ENCODE measurements at places on chromosomes 1 and 21.

GRCh38 chr1:20466273-20466672 lies 19.7 kb downstream of the CAMK2N1 start:
- no peak for DNase-seq

GRCh38 chr1:150015651-150016131 lies 5.2 kb upstream of the OTUD7B start:
- DNase-seq: no peak

GRCh38 chr21:27058673-27059605 lies 92.1 kb upstream of the ADAMTS5 start:
- DNase-seq: no peak

DNA sequence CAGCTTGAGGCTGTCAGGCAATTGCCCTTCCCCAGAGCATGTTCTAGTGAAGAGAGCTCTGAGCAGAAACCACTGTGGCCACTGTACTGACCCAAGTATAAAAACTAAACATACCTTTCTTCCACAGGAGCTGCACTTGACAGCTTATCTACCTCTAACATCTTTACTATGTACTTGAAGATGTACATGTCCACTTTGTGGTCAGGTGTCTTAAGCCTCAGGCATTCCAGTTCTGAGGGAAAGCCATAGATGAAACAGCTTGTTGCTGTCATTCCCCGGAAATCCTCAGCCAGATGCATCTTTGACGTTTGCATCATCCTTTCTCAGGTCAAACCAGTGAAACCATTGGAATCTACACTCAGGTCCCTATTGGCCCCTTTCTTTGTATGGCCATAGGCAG lies 70.4 kb downstream of the CHRM3 start:
- no peak for DNase-seq

- DNase-seq: no peak
Observed at GRCh38 chr1:14782741-14783591, 184.5 kb downstream of the KAZN start.

DNA sequence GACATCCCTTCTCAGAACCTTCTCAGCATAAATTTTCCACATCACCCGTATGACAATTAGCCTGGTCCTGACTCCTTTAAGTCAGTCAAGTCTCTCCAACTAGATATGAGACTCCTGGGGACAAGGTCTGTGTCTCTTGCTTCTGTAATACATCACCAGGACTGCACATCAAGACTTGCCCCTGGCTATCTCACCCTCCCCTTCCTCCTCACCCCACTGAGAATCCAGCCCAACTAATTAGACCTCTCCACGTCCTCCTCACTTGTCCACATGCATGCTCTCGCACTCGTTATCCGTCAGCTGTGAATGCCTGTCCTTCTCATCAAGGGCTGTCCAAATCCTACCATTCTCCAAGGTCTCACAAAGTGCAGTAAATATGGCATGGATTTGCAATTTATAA lies 542.8 kb downstream of the PTPRU start:
- DNase-seq: no peak

Measured in non-pigmented ciliary epithelial cell (primary cell).